ENCODE measurements at places on chromosomes 12 and 14.

DNA sequence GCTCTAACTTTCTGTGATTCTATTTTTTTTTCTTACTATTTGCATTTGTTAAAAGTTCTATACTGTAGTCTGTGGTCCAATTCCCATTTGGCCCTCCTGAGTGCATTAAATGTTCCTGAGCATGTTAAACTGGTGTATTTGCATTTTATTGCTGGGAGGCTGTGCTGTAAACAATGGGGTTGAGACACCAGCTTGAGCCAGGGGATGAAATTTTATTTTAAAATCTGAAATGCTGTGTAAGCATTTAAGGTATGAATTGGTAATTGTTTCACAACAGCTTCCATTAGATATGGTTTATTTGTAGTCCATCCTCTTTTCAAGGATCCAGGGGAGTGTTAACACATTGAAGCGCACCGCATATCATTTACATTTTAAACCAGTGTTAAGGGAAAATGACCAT, 89.9 kb upstream of the RFX4 start:
- no peak for DNase-seq

DNA sequence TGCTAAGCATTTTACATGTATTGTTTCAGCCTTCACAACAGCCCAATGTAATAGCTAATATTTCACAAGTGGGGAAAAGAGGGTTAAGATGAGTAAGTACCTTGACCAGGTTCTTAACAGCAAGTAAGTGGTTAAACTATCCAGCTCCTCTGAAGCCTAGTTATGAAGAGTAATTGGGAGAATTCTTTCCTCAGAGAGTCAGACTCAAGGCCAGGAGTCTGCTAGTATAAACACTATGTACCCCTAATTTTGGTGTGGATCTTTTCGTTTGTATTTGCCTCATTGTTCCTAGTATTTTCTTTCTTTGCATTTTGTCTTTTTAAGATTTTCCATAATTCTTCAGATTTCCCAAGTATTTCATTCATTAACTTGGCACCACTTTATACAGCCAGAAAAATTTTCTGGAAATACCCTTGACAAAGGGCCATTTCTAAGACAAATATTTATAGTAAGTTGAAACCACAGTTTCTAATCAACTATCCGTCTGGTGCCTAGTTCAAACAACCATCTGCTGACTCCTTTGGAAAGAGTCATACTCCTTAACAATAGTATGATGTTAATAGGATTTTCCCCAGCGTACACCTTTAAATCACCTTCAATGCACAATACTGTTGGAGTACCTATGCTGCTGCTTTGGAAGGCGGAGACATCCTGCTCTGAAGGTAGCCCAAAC, 81.2 kb downstream of the SCAF11 start:
- DNase-seq, result no peak

GRCh38 chr12:116635487-116635886, 76.3 kb downstream of the MAP1LC3B2 start:
- DNase-seq, result no peak

DNA sequence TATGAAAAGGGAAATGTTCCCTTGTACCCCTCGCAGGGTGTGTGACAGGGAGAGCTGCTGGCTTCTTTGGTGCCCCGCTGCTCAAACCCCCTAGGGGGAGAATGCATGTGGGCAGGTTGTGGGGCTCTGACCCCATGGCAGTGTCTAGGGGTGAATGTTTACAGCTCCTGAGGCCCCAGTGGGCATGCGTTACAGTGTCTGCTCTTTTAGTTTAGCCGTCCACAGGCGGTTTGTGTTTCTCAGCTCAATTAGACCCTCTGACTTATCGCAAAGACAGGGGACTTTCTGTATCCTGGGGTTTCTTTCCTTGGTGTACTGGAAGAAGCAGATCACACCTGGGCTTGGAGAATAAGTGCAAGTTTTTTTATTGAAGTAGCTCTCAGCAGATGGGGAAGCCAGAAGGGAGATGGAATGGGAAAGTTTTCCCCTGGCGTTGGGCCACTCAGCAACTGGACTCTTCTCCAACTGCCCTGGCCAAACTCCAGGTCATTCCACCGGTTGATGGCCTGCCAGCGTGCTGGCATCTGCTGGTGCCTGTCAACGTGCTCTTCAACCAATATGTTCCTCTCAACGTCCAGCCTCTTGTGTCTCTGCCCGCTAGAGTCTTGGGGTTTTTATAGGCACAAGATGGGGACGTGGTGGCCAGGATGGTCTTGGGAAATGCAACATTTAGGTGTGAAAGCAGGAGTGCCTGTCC, 720.9 kb downstream of the FSCB start:
- DNase-seq, result no peak

- DNase-seq, result no peak
These were observed 207.9 kb downstream of the SYNE2 start for GRCh38 chr14:64060648-64061096.

GRCh38 chr12:118290130-118290529, 82.6 kb downstream of the TAOK3 start:
- DNase-seq, result peak; percentile 20

DNA sequence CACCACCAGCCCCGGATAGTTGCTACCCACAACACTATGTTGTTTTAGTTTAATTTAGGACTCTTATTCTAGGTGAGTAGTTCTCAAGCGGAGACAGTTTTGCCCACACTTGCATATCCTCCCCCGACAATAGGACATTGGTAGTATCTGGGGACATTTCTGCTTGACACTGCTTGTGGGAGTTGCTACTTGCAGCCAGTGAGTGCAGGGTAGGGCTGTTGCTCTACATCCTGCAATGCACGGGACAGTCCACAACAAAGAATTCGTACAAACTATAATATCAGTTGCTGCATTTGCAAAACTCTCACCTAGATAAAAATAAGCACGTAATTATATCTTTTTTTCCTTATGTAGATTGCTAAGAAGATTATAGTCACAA, 111.8 kb upstream of the DNM1L start:
- DNase-seq, result no peak

DNA sequence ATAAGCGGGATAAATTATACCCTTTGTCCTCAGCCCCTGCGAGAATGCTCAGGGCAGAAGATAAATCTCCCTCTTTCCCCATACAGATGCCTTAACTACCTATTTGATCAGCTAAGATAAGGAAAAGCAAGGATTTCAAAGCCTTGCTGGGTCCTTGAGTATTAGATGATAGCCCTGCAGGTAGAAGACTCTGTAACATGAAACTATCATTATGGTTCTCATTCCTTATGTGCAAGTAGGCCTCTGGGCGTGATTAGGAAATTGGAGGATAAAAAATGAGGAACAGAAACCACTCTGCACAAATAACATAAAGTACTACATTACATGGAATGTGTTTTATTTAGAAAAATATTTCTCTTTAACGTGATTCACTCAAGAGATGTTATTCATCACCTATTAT, 14.5 kb upstream of the WDR89 start:
- DNase-seq, result no peak

DNA sequence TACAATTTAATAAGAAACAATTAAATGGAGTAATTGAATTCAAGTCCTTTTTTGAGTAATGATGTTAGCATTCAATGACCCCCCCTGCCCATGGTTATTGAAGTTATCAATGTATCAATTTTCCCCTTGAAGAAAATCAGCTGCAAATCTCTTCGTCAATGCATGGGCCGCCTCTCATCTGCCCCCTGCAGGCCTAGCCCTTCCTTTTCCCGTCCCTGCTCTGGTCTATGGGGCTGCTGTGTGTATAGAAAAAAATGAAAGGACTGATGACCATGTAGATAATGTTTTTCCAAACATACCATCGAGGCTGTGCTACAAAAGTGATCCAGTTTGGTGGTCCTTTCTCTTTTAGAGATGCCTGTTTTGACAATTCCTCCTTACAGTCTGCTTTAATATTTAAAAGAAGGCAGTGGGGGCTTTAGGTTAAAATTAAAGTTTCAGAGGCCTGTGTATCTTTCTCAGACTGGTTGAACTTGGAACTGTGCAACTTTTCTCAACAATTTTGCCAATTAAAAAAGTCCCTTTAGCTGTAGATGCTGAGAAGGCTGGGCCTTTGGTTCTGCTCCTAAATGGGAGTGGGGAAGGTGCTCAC, 98.4 kb downstream of the APAF1 start:
- no peak for DNase-seq

GRCh38 chr14:64266239-64266638, 27.9 kb downstream of the ESR2 start:
- DNase-seq, result peak; percentile 20

- no peak for DNase-seq
These were observed 39.3 kb downstream of the CCDC177 start for GRCh38 chr14:69535230-69535848.

GRCh38 chr12:96471368-96472050, 17.9 kb upstream of the CFAP54 start:
- no peak for DNase-seq

- no peak for DNase-seq
These were observed 8.8 kb downstream of the DTX1 start for GRCh38 chr12:113065126-113066007.

DNA sequence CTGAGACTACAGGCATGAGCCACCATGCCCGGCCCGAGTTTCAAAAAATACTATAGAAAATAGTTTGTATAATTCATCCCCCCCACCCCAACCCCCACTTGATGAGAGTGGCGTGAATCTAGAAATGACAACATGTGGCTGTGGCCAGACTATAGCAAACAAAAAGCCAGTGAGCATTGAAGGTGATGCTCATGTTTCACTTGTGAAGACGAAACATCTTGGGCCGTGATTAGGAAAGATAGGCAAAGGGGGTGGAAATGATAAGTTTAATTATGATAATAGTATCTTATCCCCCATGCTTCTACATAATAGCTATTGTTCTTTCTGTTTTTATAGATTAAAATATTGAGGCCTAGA, 8.5 kb downstream of the BORCS5 start:
- DNase-seq, result no peak

DNA sequence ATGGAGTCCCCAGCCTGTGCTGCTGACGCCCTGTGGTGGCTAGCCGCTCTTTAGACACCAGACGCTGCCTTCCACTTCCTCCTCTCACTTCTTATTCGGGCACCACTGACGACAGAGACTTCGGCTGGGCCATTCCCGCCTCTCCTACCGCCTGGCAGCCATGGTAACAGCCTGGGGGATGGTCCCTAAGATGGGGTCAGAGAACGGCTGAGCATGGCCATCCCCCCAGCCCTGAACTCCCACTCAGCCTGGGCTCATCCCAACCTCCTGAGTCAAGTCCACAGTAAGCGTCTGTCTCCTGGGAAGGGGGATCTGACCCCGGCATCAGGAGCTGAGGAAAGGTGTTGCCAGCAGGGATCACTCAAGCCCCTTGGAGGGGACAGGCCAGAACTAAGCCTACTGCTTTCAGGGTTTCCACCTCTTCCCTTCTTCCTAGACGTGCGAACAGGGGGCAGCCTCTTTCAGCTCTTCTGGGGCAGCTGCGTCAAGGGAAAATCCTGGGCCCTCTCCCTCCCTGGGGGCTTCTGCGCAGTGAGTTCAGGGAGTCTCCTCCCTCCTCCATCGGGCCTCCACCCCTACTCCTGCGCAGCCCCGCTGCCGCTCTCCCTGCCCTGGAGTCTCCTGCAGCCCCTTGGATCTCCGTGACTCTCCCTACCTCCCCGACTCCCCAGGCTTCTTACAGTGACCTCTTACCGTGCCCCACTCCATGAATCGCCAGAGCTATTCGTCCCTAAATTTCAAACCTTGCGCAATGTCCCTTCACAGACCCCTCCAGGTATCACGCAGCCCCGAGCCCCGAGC, 643 bp upstream of the TAMALIN start:
- no peak for DNase-seq

GRCh38 chr12:12244341-12244740, 22.5 kb downstream of the LRP6 start:
- no peak for DNase-seq

DNA sequence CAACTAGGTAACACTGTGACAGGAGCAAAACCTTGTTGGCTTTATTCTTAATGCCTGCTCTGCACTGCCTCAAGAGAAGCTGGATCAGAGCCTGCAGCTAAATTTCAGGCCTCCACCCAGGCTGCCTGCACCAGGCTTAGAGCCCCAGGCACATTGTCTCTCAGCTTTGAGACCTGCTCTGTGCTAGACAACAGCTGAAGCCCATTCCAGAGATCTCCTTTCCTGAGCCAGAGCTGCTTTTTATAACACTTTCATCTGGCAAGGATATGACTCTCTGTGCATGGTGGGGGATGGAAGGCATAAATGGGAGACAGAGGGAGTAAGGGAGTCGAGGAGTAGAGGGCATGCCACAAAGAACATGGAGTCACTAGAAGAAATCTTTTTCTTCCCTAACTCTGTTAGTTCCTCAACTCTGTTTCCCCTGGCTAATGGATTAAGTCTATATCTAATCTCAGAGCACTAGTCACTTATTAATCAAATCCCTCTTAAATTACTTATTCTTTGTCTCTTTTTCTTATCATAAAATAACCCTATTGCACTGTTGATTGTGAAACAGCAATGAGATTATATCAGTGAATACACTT, 27.1 kb upstream of the LUM start:
- no peak for DNase-seq

- DNase-seq, result no peak
These were observed 75.6 kb upstream of the HECTD1 start for GRCh38 chr14:31283153-31283552.

GRCh38 chr12:10175846-10176636, 2.8 kb upstream of the TMEM52B start:
- DNase-seq, result no peak

DNA sequence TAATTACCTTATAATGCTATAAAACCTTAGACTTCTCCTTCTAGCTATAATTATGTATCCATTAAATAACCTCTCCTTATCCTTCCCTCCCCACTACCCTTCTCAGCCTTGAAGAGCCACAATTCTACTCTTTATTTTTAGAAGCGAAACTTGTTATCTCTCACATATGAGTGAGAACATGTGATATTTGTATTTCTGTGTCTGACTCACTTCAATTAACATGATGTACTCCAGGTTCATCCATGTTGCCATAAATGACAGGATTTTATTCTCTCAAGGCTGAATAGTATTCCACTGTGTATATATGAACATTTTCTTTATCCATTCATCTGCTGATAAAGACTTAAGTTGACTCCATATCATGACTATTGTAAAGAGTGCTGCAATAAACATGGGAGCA, 485.6 kb downstream of the FLRT2 start:
- DNase-seq, result no peak

GRCh38 chr14:42149609-42150261, 543.1 kb downstream of the LRFN5 start:
- no peak for DNase-seq
